ENCODE measurements at places on chromosomes 6 and 20.

DNA sequence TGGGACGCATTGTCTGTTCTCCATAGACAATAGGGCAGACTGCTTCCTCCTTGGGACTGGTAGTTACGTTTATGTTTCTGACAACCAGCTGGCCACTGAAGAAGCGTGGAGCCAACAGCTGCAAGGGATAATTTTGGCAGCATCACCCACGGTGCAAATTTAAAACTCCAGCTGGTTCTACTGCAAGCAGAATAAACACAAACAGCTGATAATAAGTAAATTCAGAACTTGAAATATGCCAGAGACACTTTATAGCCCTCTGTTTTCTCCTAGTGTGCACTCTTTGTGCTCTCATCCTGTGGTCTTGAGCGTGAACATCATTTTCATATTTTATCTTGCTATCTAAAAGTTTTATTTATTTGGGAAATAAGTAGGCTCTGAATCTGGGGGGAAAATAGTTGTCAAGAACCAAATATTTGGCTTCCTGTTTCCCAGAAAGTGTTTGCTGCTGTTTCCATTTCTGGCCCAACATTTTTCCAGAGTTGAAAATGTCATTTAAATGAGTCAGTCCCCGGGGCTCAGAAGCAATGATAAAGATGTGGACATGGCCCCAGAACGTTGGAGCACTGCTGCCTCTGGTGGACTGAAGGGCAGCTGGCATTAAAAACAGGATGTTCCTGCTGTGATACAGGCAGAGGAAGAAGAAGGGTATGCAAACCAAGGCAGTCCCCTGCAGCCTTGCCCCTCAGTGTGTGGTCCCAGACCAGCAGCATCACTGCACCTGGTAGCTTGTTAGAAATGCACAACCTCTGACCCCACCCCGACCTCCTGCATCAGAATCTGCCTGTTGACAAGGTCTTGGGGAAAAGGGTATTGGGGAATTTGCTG lies 12.5 kb upstream of the THBD start:
- DNase-seq = no peak

DNA sequence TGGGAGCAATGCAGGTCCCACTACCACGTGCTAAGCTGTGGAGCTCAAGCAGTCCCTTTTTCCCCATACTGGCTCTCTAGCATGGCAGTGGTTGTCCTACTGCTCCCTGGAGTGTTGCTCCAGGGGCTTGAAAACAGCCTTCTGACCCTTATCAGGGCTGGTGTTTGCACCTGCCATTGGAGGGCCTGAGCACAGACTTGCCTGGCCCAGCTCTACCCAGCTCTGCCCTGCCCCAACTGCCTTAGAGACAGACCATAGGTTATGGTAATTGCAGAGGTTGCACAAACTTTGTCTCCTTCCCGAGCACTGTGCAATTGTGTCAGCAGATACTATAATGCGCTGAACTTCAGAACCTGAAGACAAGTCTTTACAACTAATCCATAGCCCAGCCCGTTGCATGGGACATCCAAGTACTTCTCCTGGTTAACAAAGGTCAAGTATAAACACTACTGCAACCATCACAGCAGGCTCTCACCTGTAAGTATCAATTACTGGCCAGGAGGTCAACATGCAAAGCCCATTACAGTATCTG lies 58.7 kb downstream of the PDSS2 start:
- no peak for DNase-seq

DNA sequence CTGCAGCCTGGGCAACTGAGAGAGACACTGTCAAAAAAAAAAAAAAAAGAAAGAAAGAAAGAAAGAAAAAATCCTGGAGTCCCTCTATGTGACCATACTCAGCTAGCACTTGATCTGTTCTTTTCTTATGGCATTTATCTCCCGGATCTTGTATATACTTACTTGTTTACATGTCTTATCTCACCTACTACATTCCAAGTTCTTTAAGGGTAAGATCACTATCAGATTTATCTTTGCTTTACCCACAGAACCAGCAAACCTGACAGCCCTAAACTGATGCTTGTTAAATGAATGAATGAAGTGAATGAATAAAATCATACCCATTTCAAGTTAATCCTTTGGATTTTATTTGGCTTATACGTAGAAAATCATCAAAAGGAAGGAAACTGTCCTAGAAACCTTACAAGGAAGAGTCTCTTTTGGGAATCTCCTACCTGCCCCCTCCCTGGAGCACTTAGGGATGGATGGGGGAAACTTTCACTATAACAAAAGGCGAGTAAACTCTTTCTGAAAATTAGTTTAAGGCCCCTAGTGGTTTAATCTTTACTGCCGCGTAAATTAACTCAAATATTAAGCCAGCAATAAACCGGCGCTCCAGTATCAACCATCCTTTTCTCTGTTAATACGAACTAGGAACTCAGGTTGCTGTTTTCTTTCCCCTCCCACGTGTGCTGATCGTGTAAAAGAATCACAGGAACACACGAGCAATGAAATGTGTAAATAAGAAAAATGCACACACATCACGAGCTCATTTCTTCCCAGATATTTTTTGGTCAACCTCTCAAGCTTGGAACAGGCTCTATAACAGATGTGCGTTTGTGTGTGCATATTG lies 1.3 kb upstream of the UTRN start:
- no peak for DNase-seq

DNA sequence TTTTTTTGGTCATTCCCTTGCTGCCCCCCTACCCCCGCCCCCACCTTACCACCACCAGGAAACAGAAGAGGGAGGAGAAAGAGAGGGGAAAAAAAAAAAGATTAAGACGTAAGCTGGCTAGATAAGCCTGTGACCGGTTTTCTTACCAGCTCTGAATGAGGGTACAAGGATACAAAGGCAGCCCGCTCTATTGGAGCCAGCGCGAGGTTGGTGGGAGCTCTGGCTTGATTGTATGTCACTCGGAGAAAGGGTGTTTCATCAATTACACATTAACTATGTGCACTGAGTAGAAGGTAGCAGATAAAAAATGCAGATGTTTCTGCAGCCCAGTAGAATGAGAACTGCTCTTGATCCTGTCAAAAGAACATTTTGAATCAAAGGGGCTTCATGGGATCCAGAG lies 28.6 kb upstream of the OLIG3 start:
- no peak for DNase-seq

GRCh38 chr20:41411391-41411847 lies 44.8 kb upstream of the EMILIN3 start:
- DNase-seq = no peak

All from activated naive CD4-positive, alpha-beta T cell (primary cell).